IMR-90 (cell line): ENCODE measurements at places on chromosomes 7 and 10. TPM values are rescaled to one million over a fixed set of nuclear protein-coding genes. Genes with fewer than 3 reads are reported as not detected.

The MRLN gene
- total RNA-seq = not detected in 2 replicates

The EPHB4 gene
- total RNA-seq = 35.0 and 36.4 TPM in 2 replicates

The SPDYE17 gene
- total RNA-seq = not detected in 2 replicates

The RADIL gene
- 0.18 TPM in 1 of 2 replicates, not detected in the other for total RNA-seq

The TMEM213 gene
- total RNA-seq = not detected in 2 replicates

The GRID1 gene
- total RNA-seq = not detected in 2 replicates

DNA sequence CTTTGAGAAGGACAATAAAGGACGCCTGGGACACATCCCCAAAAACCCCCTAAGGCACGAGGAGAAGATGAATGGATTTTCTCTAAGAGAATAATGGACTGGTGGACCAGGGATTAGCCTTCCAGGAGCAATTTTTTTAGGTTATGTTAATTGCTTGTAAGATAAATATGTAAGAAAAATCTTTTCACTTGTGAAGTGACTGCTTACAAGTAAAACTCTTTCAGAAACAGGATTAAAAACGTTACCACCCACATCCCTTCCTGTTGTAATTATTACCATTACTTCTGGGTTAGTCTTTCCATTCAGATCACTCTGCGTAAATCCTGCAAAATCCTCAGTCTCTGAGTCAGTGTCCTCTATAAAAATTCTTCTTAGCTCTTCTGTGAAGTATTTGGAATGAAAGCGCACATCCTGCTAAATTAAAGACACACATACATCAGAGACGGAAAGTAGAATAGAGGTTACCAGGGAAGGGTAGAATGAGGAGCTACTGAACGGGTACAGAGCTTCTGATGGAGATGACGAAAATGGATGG is 34.3 kb downstream of the CDCA7L start:
- DNase-seq = peak; percentile 7

DNA sequence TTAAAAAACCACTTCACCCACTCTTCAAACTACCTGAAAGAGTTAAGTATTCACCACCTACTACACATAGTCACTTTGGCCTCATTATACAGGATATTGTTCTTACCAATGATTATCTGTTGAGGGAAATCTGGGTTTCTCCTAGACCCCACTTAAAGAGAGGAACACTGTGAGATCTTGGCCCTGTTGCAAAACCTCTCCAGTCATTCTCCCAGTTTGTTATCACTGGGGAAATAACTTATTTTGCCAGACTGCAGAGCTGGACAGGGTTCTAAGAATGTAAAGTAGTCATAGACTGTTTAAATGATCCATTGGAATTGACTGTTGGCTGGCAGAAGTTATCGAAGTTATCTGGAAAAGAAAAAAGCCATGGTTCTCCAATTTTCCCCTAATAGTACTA is 143.8 kb downstream of the HGF start:
- peak; percentile 65 for DNase-seq

DNA sequence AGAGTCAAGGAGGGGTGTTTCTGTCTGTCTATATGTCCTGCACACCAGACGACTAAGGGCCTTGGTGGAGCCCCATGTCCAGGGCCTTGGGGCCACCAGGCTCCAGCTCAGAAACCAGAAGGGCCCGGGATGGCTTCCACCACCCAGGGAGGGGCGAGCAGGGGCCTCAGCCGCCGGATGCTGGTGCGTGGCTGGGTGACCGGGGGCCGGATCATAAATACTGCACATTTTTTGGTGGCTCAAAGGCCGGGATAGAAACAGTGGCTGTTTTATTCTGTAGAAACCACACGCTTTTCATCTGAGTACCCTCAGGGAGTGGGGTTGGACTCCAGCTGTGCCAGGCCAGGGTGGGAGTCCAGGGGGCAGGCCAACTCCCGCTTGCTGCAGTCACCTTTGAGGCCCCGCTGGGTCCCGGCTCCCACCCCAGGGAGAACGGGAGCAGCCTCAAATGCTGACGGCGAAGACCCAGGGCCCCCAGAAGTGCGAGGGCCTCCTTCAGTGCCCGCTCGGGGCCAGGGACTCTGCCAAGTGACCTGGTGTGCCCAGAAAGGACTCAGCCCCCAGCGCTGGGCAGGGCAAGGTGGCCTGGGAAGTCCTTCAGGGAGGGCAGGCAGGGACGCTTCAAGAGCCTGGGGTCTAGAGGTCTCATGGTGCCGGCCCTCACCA is 28.2 kb downstream of the PDGFA start:
- DNase-seq = no peak

DNA sequence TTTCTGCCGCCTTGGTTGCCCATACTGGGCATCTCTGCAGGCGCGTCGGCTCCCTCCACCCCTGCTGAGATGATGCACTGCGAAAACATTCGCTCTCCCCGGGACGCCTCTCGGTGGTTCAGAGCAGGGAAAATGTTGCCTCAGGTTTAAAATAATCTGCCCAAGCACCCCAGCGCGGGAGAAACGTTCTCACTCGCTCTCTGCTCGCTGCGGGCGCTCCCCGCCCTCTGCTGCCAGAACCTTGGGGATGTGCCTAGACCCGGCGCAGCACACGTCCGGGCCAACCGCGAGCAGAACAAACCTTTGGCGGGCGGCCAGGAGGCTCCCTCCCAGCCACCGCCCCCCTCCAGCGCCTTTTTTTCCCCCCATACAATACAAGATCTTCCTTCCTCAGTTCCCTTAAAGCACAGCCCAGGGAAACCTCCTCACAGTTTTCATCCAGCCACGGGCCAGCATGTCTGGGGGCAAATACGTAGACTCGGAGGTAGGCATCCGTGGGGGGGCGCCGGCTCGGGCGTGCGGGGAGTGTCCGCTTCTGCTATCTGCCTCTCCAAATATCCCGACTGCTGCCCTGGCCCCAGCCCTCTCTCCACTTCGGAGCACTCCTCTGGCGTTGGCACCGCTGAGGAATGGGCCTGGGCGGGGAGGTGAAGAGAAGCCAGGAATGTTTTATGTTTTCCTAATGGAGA is at the start of gene CAV1:
Gene CAV1, plus strand, starts transcription at position 428 of the 689 bp plus-strand sequence. Its CDS starts 27 bp downstream, at position 455.
- peak; percentile 92 for DNase-seq

GRCh38 chr7:154916381-154916780 is 86.5 kb downstream of the PAXIP1 start:
- no peak for DNase-seq

DNA sequence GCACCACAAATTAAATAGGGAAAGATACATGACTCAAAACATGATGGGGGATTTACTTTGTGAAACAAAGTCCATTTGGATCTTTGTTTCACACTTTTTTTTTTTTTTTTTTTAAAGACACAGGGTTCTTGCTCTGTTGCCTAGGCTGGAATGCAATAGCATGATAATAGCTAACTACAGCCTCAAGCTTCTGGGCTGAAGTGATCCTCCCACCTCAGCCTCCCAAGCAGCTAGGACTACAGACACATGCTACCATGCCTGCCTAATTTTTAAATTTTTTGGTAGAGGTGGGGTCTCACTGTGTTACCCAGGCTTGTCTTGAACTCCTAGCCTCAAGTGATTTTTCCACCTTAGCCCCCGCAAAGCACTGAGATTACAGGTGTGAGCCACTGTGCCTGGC is 172.6 kb upstream of the KLF14 start:
- DNase-seq = peak; percentile 15

DNA sequence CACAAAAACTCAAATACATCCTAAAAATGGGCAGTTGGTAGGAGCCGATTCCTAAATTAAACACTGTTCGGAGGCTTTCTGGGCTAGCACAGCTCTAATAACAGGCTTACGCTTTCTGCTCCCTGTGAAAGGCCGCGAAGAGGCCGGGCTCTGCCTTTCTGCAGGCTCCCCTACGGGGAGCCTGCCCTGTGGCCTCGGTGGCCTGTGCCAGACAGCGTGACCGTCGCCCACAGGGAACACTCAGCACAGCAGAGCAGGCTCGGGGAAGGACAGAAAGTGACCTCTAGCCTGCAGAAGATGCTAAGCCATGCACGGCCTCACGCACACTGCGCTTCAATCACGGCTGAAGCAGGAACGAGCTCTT is 64.2 kb downstream of the DIP2C start:
- DNase-seq = no peak

- no peak for DNase-seq
These were observed 2.4 kb upstream of the ZNF33B start for GRCh38 chr10:42640610-42641229.

- no peak for DNase-seq
These were observed 52.6 kb downstream of the JAKMIP3 start for GRCh38 chr10:132118366-132118765.

GRCh38 chr7:102310414-102310815 is 23.7 kb downstream of the SH2B2 start:
- DNase-seq = no peak

GRCh38 chr7:148901178-148901577 is 17.1 kb upstream of the EZH2 start:
- DNase-seq = no peak

DNA sequence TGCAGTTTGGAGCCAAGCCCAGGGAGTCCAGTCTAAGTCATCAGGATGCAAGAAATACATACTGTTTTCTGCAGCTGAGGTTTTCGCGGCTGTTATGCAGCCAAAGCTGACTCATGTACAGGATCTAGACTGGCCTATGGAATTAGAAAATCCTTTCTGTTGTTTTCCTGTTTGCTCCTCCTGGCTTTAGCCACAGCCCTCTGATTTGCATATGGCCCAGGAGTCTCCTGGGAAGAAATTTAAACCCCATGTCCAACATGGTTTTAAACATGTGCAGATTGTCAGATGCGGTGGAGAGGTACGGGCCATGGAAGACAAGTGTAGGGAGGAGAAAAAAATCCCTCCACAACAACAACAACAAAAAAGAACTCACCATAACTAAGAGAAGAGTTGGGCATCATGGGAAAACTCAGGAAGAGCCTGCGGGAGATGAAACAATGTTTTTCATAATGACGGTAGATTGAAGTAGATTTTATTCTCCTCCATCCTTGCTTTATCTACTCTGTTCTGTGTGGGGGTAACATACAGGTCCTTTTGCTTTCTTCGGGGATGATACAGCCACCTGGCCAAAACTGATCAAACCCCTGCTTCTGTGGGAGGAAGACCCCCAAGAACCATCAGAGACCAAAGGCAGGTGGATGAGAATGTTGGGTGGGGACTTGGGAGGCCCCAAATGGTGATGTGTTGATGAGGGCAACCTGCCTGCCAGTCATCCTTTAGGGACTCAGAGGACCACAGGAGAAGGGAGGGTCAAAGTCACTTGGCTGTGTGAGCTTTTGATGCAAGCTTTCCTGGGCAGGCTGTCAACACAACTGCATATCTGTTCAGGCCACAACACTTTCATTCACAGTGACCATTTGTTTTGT is 29.8 kb upstream of the GNA12 start:
- DNase-seq = peak; percentile 95

- no peak for DNase-seq
These were observed 42.1 kb downstream of the SCIN start for GRCh38 chr7:12612622-12613021.

- DNase-seq = no peak
These were observed 127.4 kb upstream of the KMT2E start for GRCh38 chr7:104886651-104887050.

GRCh38 chr7:87543623-87544022 is 57.1 kb downstream of the ABCB1 start:
- peak; percentile 1 for DNase-seq
